Iris pigment epithelial cell (primary cell): ENCODE measurements at places on chromosomes 2 and 18.

DNA sequence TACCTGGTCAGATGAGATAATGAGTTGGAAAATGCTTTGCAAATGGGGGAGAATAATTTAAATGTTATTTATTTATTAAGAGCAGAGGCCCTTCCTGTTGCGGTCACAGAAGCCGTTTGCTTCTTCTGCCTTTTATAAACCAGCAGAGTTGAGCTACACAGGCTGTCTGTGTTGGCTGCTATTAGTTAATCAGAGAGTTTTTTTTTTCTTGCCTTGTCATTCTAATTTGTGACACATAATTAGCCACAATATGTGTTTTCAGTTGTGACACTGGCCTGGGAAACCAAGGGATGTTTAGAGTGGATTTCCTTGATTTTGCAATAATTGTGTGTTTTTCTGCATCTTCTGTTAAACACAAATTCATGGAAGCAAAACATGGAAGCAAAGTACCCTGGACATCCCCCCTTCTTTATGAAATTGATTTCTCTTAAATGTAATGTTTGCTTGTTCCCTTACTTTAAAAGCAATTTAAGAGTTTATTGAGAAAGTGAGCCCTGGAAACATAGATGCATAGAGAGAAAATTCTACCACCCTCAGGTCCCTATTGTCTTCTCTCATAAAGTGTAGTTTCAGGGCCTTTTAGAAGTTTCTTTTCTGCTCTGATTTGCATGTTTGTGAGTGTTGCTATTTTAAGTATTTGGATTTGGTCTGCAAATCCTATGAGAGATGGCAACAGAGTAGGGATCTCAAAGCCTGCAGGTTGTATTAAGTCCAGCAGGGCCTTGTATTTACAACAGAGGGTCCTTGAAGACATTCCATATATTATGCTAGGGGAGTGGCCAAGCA is 22.8 kb upstream of the IL37 start:
- DNase-seq = peak; percentile 8

GRCh38 chr2:39858677-39859076 is 79.6 kb upstream of the THUMPD2 start:
- DNase-seq = no peak

- no peak for DNase-seq
These were observed 435.9 kb downstream of the TSN start for GRCh38 chr2:122191331-122191730.

DNA sequence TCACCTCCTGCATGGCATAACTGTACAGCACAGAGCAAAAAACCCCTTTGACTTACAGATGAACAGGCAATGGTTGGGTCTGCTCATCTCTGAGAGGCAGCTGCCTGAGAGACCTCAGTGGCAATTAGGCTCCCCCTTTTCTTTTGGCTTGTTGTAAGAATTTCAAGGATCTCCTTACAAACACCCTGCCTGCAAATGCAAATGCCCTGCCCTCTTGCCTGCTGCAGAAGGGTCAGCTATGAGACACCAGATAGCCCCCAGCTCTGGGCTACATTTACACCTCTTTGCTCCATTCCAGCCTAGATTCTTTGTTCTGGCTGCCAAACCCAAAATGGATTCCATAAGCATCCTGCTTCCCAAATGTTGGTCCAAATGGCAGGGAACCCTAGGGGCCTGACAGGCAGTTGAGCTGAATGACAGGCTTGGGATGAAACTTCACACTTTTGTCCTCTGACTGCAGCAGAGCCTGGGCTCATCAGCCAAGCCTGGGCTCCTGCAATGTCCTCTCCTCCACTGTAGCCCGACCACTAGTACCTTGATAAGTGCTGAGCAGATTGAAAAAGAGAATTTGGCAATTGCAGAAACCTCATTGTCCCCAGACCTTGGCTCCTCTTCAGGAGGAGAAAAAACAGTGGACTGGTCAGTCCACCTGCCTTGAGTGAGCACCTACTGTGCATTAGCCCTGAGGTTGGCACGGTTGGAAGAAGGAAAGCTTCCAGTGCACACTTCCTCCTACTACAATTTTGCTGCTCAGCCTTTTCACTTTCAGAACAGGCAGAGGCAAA is 678.3 kb downstream of the BCL11A start:
- no peak for DNase-seq

- no peak for DNase-seq
These were observed 18.3 kb upstream of the RIF1 start for GRCh38 chr2:151391436-151391835.

DNA sequence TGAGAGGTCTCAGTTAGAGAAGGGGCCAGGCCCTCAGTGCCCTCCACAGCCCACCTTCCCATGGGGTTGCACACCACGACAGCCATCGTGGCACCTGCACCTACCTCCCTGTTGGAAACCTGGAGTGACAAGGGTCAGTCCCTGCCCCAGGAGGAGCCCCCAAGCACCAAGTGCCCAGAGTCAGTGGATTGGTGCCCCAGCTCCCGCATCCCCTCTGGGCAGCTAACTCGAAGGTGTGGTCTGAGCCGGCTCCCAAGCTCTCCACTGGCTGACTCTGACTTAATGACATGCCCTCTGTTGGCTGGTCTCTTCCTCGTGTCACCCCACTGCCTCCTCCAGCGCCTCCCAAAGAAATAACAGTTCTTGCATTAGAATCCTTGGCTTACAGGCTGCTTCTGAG is 116.4 kb downstream of the NDUFA10 start:
- no peak for DNase-seq

DNA sequence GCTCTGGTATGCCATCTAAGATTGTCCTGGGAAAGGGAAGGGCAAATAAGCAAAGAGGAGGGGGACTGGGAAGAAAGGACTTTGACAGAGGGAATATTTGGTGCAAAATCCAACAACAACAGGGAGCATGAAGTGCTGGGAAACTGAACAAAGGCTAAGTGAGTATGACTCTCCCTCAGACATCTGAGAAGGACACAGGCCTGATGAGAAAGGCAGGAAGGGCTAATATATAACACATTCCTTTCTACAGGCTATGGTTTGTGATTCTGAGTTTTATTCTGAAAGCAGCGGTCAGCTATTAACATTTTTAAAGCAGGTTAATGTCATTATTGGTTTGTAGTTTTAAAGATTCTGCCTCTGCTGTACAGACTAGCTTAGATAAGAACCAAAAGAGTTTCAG is 1579.5 kb downstream of the LRP1B start:
- peak; percentile 4 for DNase-seq

DNA sequence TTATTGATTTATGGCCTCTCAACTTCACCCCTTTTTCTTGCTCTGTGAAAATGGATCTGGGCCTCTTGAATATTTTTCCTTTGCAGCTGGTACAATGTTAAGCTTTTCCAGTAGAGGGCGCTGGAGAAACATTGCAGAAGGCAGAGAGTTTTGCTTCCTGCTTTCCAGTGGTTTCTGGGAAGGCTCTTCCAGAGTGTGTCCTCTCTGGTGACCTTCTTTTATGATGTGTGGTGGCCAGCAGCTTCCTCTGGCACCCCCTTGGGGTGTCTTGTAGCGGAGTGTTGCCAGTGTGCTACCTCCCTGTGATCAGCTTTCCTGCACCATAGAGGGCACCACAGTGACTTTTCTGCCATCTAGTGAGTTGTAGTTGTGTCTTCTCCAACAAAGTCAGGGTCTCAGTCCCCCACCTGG is 25.4 kb upstream of the MGAT5 start:
- no peak for DNase-seq

- peak; percentile 93 for DNase-seq
These were observed 15.0 kb downstream of the RND3 start for GRCh38 chr2:150472511-150472899.

- DNase-seq = no peak
These were observed 126.6 kb upstream of the SEC11C start for GRCh38 chr18:59012815-59013705.

GRCh38 chr2:32902986-32903385 is 43.8 kb upstream of the LTBP1 start:
- no peak for DNase-seq

- DNase-seq = no peak
These were observed 50.6 kb downstream of the STK39 start for GRCh38 chr2:168196764-168197180.

DNA sequence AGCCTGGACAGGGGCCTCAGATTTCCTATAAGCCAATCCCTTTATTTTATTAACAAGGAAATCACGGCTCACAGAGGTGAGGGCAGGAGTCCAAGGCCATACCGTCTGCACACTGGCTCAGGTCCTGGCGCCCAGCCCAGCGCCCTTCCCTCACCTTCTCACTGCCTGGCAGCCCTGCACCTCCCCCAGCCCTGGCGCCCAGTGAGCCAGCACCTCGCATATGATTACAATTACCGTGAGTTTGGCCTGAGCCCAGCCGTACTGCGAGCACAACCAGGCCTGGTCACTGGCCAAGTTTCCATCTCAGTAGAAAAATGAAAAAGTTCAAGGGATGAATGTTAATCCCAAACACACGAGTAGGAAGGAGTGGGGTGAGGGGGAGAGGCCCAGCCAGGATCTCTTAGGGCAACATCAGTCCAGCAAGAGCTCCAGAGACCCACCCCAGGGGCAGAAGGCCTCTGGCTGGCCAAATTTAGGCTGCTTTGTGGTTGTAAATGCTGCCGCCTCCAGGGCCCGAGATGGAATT is 68.4 kb downstream of the MCFD2 start:
- DNase-seq = peak; percentile 93
